ENCODE measurements at places on chromosomes 1 and 21.

DNA sequence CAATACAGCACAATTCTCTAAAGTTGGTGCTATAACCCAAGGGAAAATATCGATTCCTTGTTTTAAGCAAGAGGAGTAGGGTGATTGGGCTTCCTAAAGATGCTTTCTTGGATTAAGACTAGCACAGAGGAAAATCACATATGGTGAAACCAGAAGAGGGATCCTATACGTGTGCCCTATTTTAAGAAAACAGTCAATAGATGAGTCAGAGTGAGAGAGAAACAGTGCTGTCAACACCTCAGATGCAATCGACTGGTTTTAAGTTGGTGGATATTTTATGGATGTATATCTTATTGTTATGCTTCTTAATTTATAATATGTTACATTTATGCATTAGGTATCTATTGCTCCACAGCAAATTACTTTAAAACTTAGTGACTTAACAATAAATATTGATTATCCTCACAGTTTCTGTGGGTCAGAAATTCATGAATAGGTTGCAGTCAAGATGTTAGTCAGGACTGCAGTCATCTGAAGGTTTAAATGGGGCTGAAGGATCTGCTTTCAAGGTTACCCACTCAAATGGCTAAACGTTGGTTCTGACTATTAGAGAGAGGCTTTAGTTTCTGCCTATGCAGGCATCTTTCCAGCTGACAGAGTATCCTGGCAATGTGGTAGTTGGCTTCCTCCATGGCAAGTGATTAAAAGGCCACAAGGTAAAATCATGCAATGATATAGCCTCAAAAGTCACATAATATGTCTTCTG is 61.6 kb upstream of the DEPDC1 start:
- no peak for DNase-seq

- no peak for DNase-seq
Observed at GRCh38 chr1:202143768-202144401, 652 bp downstream of the ARL8A start.

GRCh38 chr1:53155534-53155933 is 13.1 kb upstream of the SLC1A7 start:
- DNase-seq, result no peak

DNA sequence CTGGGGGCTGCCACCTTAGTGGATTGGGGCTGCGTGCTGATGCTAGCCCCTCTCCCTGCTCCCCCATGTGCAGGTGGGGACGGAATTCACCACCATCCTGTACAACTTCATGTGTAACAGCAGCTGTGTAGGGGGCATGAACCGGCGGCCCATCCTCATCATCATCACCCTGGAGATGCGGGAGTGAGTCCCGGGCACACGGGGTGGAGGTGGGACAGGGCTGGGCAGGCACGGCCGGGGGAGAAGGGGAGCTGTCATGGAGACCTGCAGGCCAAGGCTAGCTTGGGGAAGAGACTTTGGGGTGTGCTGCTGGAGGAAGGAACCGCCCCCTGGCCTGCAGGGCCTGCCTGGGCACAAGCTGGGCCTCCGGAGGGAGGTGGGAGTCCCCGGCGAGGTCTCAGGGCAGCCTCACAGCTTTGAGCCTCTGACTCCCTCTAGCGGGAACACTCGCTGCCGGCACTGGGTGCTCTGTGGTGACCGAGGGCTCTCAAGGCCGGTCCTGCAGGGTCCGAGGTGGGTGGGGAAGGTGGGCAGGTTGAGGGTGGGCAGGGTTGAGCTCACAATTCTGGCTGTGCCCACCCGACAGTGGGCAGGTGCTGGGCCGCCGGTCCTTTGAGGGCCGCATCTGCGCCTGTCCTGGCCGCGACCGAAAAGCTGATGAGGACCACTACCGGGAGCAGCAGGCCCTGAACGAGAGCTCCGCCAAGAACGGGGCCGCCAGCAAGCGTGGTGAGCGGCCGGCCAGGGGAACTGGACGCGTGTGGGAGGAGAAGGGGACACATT is 25.0 kb upstream of the CCDC27 start:
- DNase-seq, result no peak

DNA sequence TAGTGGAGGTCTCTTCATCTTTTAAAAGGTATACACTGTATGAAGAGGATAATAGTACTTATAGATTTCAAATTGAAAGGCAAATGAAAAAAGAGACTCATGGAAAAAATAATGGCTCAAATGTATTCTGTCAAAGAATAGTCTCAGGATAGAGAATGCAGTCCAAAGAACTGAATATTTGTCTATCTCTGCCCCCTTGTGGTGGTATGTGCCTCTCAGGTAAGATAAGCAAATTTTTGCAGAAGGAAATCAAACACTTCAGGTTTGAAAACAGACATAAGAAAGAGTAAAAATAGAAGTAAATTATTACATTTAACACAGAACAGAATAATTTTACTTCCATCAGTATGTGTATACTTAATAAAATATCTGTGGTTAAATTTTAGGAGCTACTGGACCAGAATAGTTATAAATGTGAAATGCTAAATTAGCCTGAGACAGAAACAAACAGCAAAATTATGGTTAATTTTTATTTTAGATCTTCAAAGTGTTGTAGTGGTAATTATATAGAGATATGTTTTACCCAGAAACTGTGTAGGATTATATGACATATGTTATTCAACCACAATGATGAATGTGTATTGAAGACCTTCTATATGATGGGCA is 164.4 kb upstream of the PALMD start:
- no peak for DNase-seq

- no peak for DNase-seq
Observed at GRCh38 chr1:234277161-234277868, 95.9 kb upstream of the COA6 start.

- DNase-seq, result no peak
Observed at GRCh38 chr1:44261962-44262361, 48.7 kb downstream of the DMAP1 start.

DNA sequence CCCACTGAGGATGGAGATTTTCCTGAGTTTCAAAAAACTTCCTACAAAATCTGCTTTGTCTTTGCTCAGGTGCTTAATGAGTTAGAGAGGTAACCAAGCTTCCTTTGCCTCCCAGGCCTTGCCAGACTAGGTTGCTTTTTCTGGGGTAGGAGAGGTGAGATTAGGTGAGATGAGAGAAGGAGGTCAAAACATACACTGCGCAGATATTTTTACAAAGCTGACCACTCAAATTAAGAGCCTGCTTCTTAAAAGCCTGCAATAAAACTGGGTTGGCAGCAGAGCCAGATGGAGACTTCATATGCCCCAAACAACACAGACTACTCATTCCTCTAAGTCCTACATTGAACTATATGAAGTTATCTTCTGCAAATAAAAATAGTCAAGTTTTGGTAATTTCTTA is 352.5 kb downstream of the NUF2 start:
- DNase-seq, result no peak

GRCh38 chr1:206713070-206713469 is 28.4 kb downstream of the MAPKAPK2 start:
- no peak for DNase-seq

DNA sequence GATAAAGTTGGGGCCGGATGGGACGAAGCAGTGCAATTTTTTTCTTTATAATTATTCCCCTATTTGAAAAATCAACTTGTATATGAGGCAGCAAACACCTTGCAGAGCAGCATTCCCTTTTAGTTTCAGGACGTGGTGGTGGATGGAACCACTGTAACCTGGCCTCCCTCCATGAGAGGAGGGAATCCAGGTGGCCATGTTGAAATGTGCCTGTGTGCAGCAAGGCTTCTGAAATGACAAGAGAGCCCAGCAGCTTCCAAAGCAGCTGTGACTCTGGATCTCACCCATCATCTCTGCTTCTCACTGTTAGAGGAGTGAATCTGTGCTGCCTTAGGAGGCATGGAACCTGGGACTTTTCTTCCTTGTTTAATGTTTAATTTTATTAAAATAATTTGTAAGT is 42.3 kb downstream of the NFIA start:
- DNase-seq, result no peak

GRCh38 chr1:169570172-169570574 is 16.1 kb downstream of the F5 start:
- DNase-seq, result no peak

- no peak for DNase-seq
Observed at GRCh38 chr1:176462674-176463378, at the start of gene PAPPA2. TSS of gene PAPPA2 (plus strand) at chr1:176463175. CDS start at chr1:176556323, 93,148 bp downstream.

GRCh38 chr1:153353226-153353947 is 4.3 kb upstream of the S100A9 start:
- peak; percentile 38 for DNase-seq

GRCh38 chr1:232806186-232806510 is 932 bp downstream of the MAP10 start:
- no peak for DNase-seq

GRCh38 chr1:205451202-205451601 is 4.6 kb downstream of the BLACAT1 start:
- DNase-seq, result no peak

GRCh38 chr1:44282704-44283426 is 69.6 kb downstream of the DMAP1 start:
- DNase-seq, result no peak

DNA sequence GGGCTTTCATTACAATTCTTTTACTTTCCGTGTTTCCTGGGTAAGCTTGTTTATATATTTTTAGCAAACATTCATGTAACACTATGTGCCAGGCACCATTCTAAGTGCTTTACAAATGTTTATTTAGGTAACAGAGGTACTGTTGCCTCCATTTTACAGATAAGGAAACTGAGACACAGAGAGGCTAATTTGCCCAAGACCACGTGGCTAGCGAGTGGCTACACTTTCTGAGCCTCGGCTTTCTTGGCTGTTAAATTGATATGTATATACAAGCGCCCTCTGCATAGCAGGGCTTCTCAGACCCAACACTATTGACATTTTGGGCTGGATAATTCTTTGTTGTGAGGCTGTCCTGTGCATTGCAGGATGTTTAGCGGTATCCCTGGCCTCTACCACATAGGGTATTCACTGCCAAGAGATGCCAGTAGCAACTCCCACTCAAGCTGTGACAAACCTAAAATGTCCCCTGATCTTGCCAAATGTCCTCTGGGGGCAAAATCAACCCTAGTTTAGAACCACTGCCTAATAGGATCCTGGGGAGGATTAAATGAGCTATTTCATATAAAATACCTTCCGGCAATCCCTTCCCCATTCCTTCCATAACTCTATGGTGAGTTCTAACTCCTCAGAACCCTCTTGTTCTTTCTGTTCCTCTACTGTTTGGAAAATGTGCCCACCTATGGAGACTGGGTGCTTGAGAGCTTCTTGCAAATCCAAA is 17.2 kb upstream of the ID3 start:
- DNase-seq, result no peak

DNA sequence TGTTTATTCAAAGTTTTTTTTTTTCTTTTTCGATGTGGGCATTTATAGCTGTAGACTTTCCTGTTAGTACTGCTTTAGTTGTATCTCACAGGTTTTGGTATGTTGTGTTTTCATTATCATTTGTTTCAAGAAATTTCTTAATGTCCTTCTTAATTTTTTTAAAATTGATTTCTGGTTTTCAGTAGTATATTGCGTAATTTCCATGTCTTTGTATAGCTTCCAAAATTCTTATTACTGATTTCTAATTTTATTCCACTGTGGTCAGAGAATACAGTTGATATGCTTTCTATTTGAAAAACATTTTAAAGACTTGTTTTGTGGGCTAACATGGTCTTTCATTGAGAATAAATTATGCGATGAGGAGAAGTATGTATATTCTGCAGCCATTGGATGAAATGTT is 463.2 kb upstream of the B3GALT2 start:
- DNase-seq, result no peak

Measured in SHP77 treated with DMSO at 0.1 percent for 48 hours (cell line).